ENCODE measurements at places on chromosomes 5 and 9.

GRCh38 chr9:87270221-87270847 lies 227.3 kb upstream of the DAPK1 start:
- peak; percentile 87 for DNase-seq

- DNase-seq = no peak
Observed at GRCh38 chr9:134045841-134046544, 20.7 kb downstream of the BRD3OS start.

- peak; percentile 18 for DNase-seq
Observed at GRCh38 chr5:176803943-176804498, 6.3 kb upstream of the UNC5A start.

- DNase-seq = no peak
Observed at GRCh38 chr9:74220327-74220726, 276.8 kb upstream of the RORB start.

GRCh38 chr5:177456976-177457851 lies 10.6 kb downstream of the PRR7 start:
- DNase-seq = peak; percentile 97
